ENCODE measurements at places on chromosomes 2 and 18.

DNA sequence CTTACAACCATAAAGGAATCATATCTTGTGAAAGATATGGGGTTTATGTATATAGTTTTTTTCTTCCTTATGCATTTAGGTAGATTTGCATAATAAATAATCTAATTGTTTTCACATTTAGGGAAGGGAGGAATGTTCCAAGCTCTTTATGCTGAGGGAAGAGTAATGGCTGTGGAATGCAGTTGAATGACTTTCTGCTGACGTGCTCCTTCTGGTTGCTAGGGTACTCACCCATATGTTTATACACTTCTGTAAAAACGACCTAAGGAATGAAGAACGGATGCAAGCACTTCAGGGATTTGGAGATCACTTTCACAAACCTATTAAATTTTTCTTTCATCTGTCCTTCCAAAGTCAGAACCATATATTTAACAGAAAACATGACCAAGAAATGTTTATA is 29.2 kb upstream of the PPP4R1 start:
- DNase-seq = no peak

GRCh38 chr2:238162251-238162845 is 3.6 kb downstream of the ERFE start:
- DNase-seq = no peak

GRCh38 chr2:176114930-176115625 is 1.5 kb upstream of the HOXD10 start:
- peak; percentile 54 for DNase-seq

GRCh38 chr2:200311139-200311538 is 4.6 kb downstream of the SPATS2L start:
- DNase-seq = no peak

DNA sequence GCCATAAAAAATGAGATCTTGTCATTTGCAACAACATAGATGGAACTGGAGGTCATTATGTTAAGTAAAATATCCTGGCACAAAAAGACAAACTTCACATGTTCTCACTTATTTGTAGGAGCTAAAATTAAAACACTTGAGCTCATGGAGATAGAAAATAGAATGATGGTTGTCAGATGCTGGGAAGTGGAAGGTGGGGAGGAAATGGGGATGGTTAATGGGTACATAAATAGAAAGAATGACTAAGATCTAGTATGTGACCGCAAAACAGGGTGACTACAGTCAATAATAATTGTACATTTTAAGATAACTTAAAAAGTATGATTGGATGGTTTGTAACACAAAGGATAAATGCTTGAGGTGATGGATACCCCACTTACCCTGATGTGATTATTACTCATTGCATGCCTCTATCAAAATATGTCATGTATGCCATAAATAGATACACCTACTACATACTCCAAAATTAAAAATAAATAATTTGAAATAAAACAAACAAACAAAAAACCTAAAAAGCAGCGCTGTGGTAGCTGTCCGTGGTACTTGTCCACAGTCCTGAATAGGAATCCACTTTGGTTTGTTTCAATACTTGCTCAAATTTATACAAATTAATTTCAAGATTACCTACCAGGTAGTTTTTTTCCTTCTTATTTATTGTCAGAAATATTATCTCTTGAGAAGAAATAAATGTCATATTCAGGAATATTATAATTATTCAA is 224.5 kb downstream of the DLGAP1 start:
- no peak for DNase-seq

GRCh38 chr18:25186871-25187270 is 165.1 kb downstream of the ZNF521 start:
- DNase-seq = no peak

- no peak for DNase-seq
Measured at GRCh38 chr2:88198308-88198707, 28.2 kb downstream of the THNSL2 start.

GRCh38 chr2:148656516-148656915 is 12.0 kb downstream of the EPC2 start:
- DNase-seq = no peak

- DNase-seq = no peak
Measured at GRCh38 chr2:160075171-160075570, 12.8 kb upstream of the PLA2R1 start.

Measured in type B pancreatic cell (in vitro differentiated cells).